ENCODE measurements at places on chromosomes 16 and 17.

GRCh38 chr16:22065252-22065651 is 27.1 kb upstream of the VWA3A start:
- DNase-seq, result no peak

DNA sequence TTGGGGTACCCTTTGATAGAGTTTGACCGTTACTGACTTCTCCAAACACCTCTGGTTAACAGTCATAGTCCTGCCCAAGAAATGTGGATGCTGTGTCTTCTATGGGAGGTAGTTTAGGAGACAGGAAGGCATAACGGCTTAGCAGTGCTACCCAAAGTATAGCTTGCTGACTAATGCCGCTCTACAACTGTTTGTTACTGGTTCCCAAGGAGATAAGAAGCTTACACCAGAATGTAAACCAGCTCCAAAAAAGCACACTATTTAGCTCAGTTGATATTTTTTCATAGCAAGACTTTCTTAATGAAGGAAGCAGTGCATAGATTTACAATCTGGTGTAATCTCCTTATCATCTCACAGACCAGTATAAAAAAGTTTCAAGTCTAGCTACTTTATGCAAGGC is 95.7 kb downstream of the HS3ST3B1 start:
- DNase-seq, result no peak

DNA sequence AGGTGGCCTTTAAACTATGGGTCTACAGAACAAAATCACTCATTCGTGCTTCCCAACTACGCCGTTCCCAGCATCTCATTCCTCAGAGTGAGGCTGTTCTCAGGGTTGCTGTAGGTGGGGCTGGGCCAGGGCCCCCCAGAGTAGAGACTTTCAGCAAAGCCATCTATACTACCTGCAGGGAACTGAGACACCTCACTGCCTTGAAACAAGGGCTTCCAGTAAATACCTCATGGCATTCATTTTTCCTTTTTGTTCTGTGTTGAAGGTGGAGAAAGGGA is 4.2 kb upstream of the SDK2 start:
- DNase-seq, result no peak

DNA sequence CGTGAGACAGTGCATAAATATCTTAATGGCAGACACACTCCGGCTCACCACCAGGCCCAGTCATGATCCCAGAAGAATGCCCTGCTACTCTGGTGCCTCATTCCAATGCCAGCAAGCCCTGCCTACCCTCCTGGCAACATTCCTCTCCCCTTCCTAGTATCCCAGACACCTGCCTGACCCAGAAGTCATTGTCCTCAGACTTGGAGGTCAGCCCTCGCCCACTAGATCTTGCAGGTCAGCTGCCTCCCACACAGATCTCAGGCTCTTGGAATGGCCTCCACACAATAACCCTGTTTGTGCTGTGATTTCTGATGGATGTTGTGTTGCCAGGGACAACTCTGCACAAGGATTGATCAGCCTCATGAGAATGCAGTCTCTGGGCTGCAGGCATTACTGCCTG is 1.8 kb upstream of the TEX2 start:
- DNase-seq, result no peak

GRCh38 chr16:31074814-31075183 is 577 bp downstream of the ZNF646 start:
- DNase-seq, result no peak

GRCh38 chr16:58882292-58882691 is 148.2 kb upstream of the GOT2 start:
- no peak for DNase-seq

GRCh38 chr16:67886387-67886786 is 1.7 kb downstream of the NRN1L start:
- no peak for DNase-seq

DNA sequence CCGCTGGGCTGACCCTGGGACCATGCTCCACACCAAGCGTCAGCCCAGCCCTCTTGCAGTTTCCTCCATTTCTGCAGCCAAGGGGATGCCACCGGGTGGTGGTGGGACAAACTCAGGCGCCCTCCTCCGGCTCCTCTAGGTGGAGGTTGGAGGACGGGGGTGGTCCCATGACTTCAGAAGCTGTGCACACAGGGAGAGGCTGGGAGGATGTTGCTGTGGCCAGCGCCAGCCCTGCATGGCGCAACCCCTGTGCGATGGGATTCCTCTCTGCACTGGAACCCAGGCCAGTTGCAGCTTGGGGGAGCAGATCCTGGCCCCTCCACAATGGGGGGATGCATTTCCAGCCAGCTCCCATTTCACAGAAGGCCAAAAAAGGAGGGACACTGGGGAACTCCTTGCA is 246.5 kb downstream of the C16orf95 start:
- no peak for DNase-seq

GRCh38 chr16:88526906-88527185 is 43.4 kb upstream of the ZC3H18 start:
- DNase-seq, result no peak

DNA sequence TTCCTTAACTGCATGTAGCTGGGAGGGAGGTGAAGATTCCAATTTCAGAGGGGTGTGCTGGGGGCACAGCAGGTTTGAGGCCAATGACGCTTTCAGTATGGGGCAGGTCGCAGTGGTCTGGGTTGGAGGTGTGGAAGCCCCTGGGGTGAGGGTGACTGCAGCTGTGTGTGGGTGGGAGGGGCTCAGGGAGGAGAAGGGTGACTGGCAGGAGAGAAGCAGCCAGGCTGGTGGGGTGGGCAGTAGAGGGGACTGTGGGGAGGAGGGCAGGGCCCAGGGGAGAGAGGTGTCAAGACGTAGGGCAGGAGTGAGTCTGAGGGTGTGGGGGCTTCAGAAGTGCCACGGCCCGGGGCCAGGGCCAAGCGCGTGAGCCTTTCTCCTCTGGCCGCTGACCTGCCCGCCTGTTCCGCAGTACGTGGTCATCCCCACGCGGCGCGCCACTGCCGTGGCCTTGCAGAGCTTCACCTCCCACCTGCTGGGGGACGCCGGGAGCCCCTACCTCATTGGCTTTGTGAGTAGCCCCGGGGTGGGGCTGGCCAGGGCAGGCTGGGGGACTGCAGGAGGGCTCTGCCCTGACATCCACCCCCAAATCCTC is 19.4 kb downstream of the MYBBP1A start:
- no peak for DNase-seq

GRCh38 chr17:36533935-36534839 is 481 bp downstream of the MYO19 start:
- DNase-seq, result no peak

DNA sequence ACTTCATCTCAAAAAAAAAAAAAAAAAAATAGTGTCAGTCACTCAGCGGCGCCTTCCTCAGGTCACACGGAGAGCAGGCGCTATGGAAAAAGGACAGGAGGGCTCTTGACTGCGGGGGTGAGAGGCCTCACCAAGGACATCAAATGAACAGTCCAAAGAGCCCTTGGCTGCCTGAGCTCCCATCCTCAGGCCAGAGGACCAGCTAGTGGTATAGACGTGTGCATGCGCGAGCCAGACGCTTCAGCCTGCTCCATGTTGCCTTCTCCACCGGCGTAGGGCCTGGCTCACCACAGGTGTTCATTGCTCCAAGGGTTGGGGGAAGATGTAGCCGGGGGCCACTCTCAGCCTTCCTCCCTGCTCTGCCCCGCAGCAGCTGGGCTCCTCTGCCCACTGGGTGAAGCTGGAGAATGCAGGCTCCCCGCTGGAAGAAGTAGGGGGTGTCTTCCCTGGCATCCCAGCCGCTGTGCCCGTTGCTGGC is 65.8 kb upstream of the PLCG2 start:
- DNase-seq, result no peak

GRCh38 chr17:39063681-39064069 is 87.8 kb downstream of the PLXDC1 start:
- no peak for DNase-seq

GRCh38 chr16:26087091-26087490 is 395.3 kb downstream of the HS3ST4 start:
- no peak for DNase-seq
